ENCODE measurements at places on chromosomes 5 and 9.

DNA sequence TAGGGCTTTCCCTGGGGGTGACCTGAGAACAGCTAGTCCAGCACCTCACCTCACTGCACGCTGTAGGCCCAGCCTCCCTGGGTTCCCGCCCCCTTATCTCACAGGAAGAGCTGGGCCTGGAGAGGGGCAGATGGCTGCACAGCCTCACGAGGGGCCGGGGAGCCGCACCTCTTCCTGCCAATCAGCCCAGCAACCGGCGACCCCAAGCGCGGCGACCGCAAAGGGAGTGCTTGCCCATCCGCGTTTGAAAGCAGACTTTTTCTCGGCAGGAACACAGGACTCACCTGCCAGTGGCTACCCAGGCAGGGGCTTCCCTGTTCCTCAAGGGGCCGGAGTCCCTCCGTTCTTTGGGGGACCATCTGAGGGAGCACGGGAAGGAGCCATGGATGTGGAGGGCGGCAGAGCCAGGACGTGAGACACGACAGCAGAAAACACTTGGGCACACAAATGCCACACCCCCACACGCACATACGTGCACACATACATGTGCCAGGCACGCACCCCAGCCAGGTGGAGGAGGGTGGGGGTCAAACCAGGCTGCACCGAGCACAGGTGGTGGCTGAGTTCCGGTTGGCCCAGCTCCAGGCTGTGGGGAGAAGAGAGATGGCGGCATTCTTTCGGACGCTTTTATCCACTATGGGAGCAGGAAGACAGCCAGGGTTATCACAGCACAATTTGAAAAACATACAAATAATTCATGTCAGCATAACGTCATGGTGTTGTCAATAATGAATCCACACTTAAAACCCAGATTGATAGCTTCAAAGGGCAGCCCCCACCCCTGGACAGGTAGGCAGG lies 11.3 kb downstream of the TMEM250 start:
- DNase-seq, result no peak

- no peak for DNase-seq
Measured at GRCh38 chr5:118989816-118990215, 1.5 kb upstream of the DTWD2 start.

DNA sequence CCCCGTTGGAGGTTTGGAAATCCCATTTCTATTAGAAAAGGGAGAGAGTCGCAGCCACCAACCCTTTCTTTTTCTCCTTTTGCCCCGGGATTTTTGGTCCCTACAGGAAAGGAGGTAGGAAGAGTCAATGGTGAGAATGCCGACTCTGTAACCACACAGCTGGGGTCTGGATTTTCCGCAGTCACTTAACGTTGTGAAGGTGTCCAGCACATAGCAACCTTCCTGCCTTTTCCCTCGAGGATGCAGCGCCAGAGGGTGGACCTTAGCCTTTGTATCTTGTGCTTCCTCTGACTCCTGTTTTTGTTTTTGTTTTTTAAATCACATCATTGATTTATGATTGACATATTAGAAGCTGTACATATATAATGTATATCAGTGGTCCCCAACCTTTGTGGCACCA lies 41.4 kb downstream of the TLR4 start:
- DNase-seq, result no peak

DNA sequence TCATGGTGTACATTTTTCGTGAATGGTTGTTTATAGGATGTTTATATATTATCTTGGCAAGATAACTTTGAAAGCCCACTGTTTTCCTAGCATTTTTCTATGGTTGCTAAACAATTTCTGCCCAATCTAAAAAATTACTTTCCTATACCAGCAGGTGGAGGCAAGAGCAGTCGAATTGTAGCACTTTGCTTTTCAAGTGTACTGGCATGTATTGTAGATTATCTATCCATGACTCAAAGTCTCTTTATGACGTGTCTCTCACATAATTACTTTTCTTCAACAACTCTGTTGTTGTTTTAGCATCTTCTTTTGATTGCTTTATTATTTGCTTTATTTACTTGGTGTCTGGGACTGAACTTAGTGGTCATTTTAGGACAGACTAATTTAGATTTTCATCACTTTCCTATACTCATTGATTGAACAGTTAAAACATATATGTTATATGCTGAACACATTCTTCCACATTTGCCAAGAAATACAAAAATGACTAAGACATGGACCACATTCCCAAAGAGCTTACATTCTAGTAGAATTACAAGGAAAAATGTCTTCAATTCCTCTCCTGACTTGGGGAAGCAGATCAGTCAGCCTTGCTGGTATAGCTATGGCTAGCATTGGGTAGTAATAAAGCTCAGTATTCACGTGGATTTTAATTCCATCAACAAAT lies 20.7 kb downstream of the NLN start:
- no peak for DNase-seq

- DNase-seq, result no peak
Measured at GRCh38 chr9:110255034-110255462, 1.3 kb downstream of the TXN start.

GRCh38 chr5:116273448-116274242 lies 188.8 kb downstream of the COMMD10 start:
- no peak for DNase-seq

DNA sequence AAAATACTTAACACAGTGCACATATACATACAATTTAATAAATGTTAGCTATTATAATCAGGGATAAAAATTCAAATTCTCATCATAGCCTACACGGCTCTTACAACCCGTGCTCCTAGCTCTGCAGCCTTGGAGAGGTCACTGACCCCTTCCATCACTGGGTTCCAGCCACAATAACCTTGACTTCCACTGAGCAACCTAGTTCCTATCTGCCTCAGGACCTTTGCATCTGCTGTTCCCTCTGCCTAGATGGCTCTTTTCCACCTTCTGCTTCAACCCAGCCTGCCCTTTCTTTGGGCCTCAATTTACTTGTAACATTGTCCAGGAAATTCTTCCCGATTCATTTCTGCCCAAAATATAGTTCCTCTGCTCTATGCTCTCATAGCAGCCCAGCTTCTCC lies 8.9 kb upstream of the DELE1 start:
- no peak for DNase-seq
